ENCODE measurements at places on chromosomes 6 and 20.
A peak's percentile ranks its signal among the peaks of the same experiment; 100 is the strongest.

DNA sequence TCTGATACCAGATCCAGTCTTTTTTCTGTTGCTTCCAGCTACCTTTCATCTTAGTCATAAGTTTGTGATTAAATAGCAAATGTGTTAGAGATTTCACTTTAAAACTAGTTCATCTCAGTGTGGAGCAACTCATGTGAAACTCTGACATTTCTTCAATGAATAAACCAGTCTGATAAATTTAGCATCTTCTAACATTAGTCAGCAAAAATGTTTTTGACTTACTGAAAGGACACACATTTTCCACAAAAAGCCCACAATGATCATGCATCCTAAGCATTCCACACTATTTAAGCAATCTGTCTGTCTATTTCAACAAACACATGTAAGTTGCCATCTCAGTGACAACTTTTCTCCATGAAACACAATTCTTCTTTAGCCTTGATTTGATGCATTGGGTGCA is 222.2 kb upstream of the SLC35B3 start:
- DNase-seq: no peak
- H3K27me3 ChIP-seq: no peaks in the 10 kb centered on the region
- no peak overlapping the region for H3K27ac ChIP-seq
- H3K36me3 ChIP-seq: no peaks in the 10 kb centered on the region

GRCh38 chr6:15994814-15995459 is 133.9 kb upstream of the MYLIP start:
- no peaks in the 10 kb centered on the region for H3K27me3 ChIP-seq
- peak overlapping the region; percentile 53 for H3K27ac ChIP-seq
- H3K4me3 ChIP-seq: no peak overlapping the region
- no peaks in the 10 kb centered on the region for H3K4me1 ChIP-seq
- no peaks in the 10 kb centered on the region for H3K36me3 ChIP-seq
- DNase-seq: no peak

GRCh38 chr6:143759666-143760065 is 81.9 kb downstream of the PHACTR2 start:
- H3K27ac ChIP-seq: no peak overlapping the region
- no peak for DNase-seq
- H3K36me3 ChIP-seq: peaks cover 1% of the 10 kb centered on the region
- no peaks in the 10 kb centered on the region for H3K27me3 ChIP-seq
- H3K4me1 ChIP-seq: peaks cover 4% of the 10 kb centered on the region

DNA sequence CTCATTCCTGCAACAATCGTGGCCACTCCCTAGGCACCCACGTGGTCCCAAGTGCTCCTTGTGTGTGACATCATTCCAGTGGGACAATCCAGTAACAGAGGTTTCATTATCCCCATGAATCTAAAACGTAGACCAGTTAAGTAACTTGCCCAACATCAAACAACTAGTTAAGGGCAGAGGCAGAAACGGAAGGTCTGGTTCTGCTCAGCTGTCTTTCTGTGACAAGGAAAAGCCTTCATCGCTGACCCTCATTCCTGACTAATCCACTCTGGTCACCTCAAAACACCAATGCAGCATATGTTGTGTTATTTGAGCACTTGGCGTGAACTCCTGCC is 261.4 kb upstream of the JARID2 start:
- no peaks in the 10 kb centered on the region for H3K27me3 ChIP-seq
- no peak overlapping the region for H3K4me3 ChIP-seq
- H3K36me3 ChIP-seq: no peaks in the 10 kb centered on the region
- no peaks in the 10 kb centered on the region for H3K4me1 ChIP-seq

DNA sequence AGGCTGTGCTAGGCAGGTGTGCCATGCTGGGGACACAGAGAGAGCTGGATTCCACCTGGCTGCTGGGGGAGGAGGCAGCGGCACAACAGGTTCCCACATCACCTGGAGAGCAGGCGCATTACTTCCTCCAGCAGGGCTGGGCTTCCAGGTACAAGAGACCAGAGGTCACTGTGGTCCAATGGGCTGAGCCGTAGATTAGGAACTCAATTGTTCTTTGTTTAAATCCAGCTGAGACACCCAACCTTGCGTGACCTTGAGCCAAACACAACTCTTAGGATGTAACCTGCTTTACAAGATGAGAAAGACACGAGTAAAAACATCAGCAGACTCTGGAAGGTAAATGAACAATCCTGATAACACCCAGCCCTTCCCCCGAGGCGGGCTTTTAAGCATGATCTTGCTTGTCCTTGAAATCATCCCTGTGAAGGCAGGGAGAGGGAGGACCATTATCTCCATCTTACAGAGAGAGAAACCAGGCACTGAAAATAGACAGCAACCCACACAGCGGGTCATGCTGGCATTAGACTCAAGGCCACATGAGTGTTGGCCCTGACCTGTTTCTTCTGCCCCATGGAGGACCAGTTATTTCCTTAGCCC is 216.5 kb upstream of the RREB1 start:
- DNase-seq: no peak
- no peak overlapping the region for H3K4me3 ChIP-seq
- H3K27me3 ChIP-seq: no peaks in the 10 kb centered on the region
- no peaks in the 10 kb centered on the region for H3K4me1 ChIP-seq

DNA sequence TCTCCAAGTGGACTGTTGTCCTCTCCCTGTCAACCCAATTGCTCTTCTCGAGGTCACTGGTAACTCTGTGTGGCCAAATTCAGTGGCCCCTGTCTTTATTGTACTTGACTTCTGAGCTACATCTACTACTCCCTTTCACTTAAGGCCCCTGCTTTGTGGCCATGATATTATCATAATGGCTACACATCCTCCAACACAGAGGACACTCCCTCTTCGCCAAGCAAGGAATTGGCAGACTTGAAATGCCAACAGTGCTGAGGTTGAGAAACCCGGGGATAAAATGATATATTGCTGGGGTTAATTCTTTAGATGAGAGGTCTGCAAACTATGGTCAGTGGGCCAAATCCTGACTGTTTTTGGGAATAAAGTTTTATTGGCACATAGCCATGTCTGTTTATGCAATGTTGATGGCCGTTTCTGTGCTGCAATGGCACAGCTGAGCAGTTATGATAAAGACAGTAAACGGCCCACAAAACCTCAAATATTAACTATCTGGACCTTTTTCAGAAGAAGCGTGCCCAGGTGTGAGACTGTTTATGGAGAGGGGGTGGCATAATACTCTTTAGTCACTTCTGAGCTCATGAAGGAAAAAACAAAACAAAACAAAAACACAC is 12.0 kb upstream of the MRPS10 start:
- no peak overlapping the region for H3K4me3 ChIP-seq
- H3K27ac ChIP-seq: no peak overlapping the region
- H3K36me3 ChIP-seq: peaks cover 19% of the 10 kb centered on the region

DNA sequence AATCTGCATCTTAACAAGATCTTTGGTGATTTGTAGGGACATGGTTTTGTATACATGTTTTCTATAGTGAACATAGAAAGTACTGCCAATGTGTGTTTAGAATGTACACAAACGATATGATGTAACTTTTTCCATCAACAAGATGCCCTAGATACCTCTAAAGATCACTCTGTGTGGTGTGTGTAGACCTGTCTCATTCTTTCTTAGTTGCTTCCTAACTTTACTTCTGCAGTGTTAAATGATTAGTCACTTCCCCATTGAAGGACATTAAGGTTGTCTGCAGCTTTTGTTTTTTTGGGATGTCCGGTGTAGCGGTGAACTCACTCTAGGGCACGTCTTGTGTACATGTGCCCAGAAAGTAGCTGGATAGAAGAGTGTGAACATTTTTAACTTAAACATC is 35.9 kb downstream of the CDYL start:
- no peaks in the 10 kb centered on the region for H3K27me3 ChIP-seq
- H3K36me3 ChIP-seq: no peaks in the 10 kb centered on the region
- H3K4me3 ChIP-seq: no peak overlapping the region
- DNase-seq: no peak

DNA sequence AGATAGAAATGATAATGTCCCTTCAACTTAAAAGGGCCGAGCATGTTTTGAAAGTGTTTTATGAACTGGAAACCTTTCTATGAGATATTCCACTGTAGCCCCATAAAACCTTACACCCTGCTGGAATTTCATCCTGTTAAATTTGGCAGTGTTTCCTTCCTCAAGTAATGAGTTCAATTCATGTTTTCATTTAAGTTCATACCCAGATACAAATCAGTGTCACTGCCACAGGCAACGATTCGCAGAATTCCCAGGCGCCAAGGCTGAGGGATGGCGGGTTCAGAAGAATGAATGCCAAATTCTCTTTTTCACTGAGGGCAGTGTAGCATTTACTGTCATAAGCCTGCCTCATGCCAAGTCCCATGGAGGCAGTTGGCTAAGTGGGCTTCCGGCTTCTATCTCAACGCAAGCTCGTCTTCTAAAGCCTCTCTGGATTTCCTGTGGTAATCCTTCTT is 511.8 kb upstream of the ID4 start:
- H3K27ac ChIP-seq: no peak overlapping the region
- no peaks in the 10 kb centered on the region for H3K36me3 ChIP-seq
- no peaks in the 10 kb centered on the region for H3K27me3 ChIP-seq
- no peak overlapping the region for H3K4me3 ChIP-seq

Data from CD8-positive, alpha-beta memory T cell (primary cell).